Head of caudate nucleus (tissue), 42 donors: ENCODE measurements at places on chromosomes 7 and 10.

DNA sequence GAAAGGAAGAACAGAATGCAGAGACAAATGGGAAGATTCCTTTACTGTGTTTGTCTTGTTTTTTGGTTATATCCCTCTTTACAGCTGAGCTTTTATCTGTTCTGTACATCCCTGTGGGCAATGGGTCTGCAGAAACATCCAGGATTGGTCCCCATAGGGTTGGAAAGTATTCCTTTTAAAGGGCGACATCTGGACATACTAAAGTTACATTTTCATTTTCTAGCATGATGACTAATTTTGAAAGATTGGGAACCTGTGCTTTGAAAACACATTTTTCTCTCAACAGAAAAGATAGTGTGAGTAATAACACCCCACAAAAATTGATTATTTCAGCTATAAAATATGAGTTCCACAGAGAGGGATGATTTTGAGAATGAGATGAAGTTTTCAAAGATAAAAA is 435.8 kb downstream of the GPAM start:
- DNase-seq, result no peak

DNA sequence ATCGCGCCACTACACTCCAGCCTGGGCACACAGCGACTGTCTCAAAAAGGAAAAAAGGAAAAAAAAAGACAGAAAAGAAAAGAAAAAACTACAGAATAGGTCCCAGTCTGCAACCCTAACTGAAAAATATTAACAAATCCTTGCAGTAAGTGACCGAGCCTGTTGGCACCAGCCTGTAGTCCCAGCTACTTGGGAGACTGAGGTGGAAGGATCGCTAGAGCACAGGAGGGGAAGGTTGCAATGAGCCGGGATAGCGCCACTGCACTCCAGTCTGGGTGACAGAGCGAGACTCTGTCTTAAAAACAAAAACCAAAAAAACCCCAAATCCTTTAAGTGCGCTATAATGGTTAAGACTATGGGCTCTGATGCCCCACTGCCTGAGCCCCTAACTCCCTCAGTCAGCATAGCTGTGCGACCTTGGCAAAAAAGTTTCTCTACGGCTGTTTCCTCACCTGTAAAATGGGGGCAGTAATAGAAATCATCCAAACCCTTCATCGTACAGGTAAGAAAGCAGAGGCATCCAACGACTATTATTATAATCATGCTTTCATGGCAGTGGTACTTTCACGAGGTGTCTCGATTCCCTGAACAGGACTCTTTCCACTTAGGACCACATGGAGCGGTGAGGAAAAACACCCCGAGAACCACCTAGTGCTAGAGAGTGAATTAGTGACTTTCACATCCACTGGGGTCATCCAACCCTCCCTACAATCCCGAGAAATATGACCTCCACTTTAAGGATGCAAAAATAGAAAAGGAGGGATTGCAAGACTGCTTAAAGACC is 755 bp downstream of the TOMM7 start:
- no peak for DNase-seq

GRCh38 chr7:101912716-101913110 is 95.3 kb downstream of the CUX1 start:
- no peak for DNase-seq

GRCh38 chr10:119174109-119174508 is 4.5 kb downstream of the PRDX3 start:
- no peak for DNase-seq

- DNase-seq, result no peak
These were observed 6.4 kb downstream of the NOD1 start for GRCh38 chr7:30472081-30472783.

- DNase-seq, result no peak
These were observed 27.8 kb downstream of the DENND10 start for GRCh38 chr10:119131512-119132240.

DNA sequence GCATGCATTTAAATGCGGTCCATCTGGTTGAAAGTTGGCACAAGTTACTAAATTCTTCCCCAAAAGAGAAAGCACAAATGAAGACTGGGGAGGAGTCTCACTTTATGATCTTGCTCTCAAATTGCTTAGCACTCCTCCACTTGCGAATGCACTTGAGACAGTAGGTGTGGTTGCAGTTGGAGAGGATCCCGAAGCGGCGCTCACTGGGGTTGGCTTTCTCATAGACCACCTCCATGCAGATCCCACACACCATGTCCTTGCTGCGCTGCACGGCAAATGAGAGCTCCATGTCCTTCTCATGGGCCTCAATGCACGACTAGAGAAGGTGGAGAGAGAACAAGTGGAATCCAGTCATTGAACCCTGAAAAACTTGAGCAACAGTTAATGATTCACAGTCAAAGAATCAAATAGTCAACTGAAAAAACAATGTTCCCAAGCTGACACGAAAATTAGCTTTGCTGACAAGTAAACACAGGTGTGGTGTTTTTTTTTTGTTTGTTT is 22.7 kb downstream of the MKRN1 start:
- DNase-seq, result no peak

DNA sequence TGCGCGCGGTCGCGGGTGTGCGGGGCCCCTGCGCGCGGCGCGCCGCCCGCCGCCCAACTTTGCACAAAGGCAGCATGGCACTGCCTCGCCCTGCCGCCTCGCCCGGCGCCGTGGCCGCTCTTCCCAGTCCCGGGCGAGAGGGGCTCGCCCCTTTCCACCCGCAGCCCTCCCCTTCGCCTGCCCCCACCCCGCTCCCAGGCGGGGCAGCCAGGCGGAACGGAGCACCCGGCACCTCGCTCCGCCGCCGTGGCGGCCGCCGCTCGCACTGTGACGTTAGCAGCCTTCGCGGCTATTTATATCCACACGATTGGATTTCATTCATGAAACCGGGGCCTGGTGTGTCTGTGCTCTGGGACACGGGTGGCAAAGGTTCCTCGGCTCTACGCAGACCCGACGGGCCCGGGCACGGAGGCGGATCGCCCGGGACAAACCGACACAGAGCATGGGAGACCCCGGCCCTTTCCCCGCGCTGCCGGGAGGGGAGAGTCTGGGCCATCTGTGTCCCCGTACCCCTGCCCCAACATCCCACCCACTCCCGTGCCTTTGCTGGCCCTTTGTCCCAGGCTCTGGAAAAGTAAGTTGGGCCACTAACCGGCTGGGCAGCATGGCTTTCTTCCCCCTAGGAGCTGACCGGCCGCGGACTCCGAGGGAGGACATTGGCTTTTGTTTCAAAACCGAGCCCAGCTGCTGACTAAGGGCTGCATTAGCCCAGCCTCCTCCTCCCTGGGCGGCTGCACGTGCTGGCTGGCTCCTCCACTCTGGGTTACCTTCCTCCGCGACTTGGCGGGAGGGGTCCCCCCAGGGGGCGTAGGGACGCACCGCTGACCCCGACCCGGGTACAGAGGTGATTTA is at the start of gene RHOBTB1:
Gene RHOBTB1, minus strand, starts transcription at position 128 of the 852 bp plus-strand sequence. CDS start 32,643 bp downstream, outside the sequence.
- peak; percentile 83 for DNase-seq

GRCh38 chr10:106775127-106775526 is 389.4 kb downstream of the SORCS1 start:
- no peak for DNase-seq

- no peak for DNase-seq
These were observed 118.7 kb upstream of the PTN start for GRCh38 chr7:137462074-137462715.

GRCh38 chr7:79563821-79564522 is 110.5 kb upstream of the MAGI2 start:
- no peak for DNase-seq

DNA sequence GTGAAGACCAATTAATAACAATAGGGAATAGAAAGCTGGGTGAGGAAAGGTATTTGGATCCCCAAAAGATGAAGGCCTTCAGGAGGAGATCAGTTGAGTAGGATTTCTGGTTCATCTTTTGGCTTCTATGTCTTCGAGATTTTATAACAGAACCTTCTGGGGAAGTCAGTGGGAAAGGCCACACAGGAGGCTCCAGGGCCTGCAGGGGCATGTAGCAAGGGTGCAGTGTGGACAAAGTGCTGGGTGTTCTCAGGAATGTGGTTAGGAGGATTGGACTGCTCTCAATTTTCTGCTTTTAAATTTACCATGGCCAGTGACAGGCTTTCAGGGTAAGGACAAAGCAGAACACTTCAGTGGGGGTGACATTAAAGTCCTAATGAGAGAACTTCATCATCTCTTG is 378.0 kb downstream of the CCSER2 start:
- no peak for DNase-seq

DNA sequence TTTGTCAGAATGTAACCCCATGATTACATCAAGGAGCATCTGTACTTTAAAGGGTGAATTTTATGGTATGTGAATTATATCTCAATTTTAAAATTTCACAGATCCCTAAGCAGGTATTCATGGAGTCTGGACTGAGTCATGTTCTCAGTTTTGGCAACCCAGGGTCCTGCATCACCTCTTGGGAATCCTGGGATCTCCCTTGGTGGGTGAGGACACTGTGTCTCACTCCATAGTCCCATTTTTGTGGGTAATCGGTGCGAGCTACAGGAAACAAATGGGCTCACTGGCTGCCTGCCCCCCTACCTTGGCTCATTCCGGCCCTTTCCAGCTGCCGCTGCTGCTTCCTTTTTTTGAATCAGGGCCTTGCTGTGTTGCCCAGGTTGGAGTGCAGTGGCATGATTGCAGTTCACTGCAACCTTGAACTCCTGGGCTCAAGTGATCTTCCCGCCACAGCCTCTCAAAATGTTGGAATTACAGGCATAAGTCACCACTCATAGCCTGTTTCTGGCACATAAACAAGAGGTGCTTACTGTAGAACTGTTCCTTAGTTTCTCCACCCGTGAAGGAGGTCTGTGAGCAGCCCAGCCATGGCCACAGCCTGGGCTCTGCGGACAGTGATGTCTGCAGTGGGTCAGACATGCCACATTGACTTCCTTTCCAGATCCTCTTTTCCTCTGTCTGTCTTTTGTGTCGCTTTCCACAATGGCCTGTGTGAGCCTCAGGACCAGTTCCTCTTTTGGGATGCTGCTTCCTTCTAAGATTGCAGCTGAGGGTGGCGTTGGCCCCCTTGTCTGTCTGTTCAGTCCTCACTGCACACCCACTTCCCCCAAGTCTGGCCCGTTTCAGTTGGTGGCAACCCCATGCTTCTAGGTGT is 14.5 kb downstream of the PALD1 start:
- no peak for DNase-seq

DNA sequence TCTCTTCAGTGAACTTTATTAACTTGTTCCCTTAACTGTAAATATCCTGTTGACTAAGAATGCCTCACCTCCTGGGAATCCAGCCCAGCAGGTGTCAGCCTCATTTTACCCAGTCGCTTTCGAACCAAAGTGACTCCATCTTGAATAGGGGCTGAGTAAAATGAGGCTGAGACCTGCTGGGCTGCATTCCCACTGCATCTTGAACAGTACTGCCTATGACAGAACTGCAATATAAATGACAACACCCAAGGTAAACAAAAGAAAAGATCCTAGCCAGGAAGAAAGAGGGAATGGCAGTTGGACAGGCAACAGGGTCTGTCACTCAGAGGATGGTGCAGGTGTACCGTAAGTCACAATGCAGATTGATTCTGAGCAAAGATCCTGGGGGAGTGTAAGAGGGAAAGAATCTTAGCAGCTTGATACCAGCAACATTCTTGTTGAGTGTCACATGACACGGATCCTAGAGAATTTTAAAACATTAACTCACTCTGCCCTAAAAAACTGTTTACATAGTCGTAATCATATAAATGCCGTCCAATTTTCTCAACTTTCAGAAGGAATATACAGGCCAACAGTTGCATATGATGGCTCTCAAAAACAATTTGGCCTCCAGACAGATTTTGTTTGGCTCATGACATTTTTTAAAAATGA is 4.4 kb upstream of the FAM107B start:
- DNase-seq, result no peak

GRCh38 chr10:70267161-70267933 is 16.5 kb downstream of the NPFFR1 start:
- DNase-seq, result no peak

GRCh38 chr10:32004161-32004591 is 52.0 kb downstream of the KIF5B start:
- DNase-seq, result peak; percentile 35

- DNase-seq, result no peak
These were observed 1.5 kb downstream of the CPSF4 start for GRCh38 chr7:99440195-99440594.

DNA sequence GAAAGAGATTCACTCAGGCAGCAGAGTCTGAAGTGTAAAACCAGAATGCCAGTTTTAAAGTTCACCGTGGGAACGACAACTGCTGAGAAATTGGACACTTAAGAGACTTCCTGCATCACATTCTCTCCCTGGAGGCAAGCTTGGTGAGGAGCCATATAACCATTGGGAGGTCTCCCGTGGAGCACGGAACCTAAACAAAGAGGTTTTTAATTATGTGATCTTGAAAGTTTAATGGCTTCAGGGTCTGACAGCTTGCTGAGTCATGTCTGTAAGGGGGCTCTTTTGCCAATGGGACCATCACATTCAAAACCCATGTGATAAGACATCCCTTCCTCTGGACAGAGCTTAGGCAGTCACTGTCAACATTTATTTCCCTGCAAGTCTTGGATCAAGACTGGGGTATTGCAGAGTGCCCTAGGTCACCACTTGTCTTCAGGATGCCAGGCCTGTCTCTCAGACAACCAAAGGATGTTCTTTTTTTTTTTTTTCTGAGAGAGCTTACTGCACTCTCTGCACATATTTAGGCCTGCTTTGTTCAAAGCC is 674.4 kb downstream of the TYW1 start:
- no peak for DNase-seq

DNA sequence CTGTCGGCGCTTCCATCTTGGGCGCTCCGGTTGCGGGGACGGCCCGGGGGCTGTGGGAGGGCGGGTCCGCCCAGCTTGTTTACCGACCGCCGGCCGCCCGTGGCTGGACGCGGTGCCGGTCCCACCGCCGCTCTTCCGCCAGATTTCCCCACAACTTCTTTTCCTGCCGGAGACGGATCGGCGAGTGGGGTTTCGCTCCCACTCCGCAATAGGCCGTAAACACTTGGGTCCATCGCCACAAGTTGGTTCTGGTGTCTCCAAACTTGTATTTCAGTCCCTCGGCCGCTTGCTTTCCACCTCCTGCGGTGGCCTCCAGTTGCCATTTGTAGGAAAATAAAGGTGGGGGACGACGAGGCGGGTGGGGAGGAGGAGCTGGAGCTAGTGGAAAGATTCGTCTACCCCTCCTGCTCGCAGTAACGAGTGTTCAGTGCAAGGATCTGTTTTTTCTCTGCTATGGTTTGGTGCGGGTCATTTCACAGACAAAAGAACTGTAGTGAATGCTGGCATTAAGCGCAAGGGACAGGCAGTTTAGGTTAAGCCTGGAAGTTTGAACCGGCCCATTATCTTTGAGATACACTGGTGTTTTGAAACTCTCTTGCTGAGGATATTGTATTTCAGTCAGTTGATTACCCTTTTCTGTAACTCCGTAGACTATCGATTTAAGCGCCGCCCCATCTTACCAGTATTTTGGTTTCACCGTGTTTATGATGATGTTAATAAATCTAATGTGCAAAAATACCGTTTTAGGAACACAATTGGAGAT is 24.3 kb upstream of the ZRANB1 start:
- peak; percentile 63 for DNase-seq

DNA sequence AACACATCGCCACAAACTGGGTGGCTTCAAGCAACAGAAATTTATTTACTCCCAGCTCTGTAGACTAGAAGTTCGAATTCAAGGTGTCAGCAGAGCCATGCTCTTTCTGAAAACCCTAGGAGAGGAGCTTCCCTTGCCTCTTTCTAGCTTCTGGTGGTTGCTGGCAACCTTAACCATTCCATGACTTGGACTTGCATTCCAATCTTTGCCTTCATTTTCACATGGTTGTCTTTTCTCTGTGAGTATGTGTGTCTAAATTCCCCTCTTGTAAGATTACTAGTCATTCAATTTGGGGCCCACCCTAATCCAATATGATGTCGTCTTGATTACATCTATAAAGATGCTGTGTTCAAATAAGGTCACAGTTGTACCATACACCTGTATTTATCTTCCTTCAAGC is 65.9 kb upstream of the PRKG1 start:
- DNase-seq, result no peak

- no peak for DNase-seq
These were observed 359.2 kb downstream of the PHF14 start for GRCh38 chr7:11332865-11333228.
